NCI-H748 treated with DMSO at 0.1 percent for 48 hours (cell line): ENCODE measurements at places on chromosomes 4 and X.

DNA sequence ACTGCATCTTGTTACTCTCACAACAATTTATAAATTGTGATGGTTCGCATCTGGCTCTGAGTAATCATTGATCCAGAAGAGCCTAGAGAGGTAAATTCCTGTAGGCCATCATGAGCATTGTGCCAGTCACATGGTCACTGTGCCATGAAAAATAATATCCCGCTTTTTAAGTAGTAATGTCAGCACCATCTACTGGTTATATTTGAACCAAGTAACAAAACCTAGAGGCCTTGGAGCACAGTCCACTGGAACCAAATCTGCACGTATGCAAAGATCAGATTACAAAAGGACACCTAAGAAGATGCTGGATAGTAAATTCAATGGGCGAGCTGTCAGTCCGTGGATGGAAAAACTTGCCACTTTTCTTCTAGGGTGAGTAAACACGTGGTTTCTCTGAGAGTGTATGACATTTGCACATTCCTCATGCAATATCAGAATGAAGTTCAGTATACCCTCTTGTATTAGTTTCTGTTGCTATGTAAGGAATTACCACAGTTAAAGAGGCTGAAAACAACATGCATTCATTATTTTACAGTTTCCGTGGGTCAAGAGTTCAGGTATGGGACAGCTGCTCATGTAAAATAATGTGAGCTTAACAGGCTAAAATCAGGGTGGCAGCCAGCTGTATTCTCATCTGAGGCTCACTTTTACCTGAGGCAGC lies 26.8 kb downstream of the FAM114A1 start:
- DNase-seq = no peak

DNA sequence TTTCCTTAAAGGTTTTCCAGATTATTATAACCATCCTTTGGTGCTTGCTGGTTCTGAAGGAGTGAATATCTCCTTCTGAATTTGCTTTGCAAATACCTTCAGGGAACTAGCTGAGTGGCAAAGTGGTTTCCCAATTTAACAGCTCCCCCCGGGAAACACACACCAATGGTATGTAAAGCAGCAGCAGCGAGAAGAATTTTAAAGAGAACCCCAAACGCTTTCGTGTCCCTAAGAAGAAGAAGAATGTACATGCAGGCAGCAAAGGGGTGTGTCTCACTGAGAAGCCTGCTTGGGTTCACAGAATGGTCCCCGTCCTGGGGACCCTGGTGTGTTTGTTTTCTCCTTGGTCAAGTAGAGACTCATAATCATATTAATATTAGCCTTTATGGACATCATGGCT lies 4.2 kb upstream of the AKAP17A start:
- no peak for DNase-seq

- DNase-seq = no peak
These were observed 13.2 kb upstream of the SH3TC1 start for GRCh38 chr4:8185930-8186329.

GRCh38 chr4:180106997-180107396 lies 2136.2 kb upstream of the TENM3 start:
- DNase-seq = no peak

- no peak for DNase-seq
These were observed 88.1 kb upstream of the LCORL start for GRCh38 chr4:18109676-18110075.

- DNase-seq = no peak
These were observed 26.6 kb upstream of the AMELX start for GRCh38 chrX:11266573-11267003.

GRCh38 chr4:6111354-6111960 lies 88.9 kb downstream of the JAKMIP1 start:
- DNase-seq = no peak

DNA sequence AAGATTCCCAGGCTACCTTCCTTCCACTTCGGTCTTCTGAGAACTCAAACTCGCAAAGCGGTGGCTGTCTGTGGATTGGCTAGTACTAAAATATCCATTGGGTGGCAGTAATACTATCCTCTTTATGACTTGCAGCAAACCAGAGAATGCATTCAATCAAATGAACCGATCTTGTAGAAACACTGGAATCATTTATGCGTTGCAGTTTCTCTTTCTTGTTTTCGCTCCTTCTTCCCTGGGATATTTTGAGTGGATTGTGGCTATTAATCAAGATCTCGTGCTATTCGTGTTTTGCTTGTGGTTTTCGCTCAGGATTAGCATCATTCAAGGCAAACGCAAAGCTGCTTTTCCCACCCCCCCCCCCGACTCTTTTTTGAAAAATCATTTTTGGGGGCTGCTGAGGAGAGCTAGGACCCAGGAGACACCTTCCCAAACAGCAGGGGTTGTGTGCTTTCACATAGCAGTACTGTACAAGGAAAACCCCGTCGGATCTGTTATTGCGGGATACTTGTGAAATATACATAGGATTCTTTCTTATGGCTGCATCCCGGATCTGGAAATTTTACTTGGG lies at the start of gene IL1RAPL1:
TSS of gene IL1RAPL1 (plus strand) at position 466 of the 571 bp plus-strand sequence.
- DNase-seq = peak; percentile 79

DNA sequence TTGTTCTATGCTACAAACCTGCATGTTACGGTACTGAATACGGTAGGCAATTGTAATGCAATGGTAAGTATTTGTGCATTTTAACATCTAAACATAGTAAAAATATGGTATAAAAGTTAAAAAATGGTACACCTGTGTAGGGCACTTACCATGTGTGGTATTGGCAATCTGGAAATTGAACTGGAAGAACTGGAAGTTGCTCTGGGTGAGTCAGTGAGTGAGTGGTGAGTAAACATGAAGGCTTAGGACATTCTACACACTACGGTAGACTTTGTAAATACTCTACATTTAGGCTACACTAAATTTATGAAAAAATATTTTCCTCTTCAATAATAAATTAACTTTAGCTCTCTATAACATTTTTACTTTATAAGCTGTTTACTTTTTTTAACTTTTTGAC lies 78.9 kb downstream of the RRAGB start:
- DNase-seq = no peak

DNA sequence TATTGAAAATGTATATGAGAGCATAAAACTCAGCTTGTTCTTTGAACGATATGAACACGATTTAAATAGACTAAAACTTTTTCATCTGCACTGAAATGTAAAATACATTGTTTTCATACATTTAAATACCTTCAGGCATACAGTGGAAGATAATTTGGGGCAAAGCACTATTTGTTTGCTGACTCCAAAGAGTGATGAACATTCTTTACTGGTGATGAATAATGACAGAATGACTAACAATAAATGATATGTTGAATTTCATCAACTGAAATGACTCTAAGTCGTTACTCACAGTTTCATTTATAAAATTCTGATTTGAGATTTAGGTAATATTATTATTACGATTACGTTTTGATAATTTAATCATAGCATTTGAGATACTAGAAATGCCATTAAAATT lies 1160.1 kb downstream of the NLGN4X start:
- no peak for DNase-seq

- peak; percentile 67 for DNase-seq
These were observed 1196.7 kb downstream of the RAPGEF2 start for GRCh38 chr4:160299608-160300007.

GRCh38 chr4:151152028-151152427 lies 52.6 kb downstream of the RPS3A start:
- no peak for DNase-seq

GRCh38 chr4:115437739-115438138 lies 324.3 kb upstream of the NDST4 start:
- no peak for DNase-seq

- DNase-seq = no peak
These were observed 303.1 kb upstream of the GIMD1 start for GRCh38 chr4:106671716-106672115.

DNA sequence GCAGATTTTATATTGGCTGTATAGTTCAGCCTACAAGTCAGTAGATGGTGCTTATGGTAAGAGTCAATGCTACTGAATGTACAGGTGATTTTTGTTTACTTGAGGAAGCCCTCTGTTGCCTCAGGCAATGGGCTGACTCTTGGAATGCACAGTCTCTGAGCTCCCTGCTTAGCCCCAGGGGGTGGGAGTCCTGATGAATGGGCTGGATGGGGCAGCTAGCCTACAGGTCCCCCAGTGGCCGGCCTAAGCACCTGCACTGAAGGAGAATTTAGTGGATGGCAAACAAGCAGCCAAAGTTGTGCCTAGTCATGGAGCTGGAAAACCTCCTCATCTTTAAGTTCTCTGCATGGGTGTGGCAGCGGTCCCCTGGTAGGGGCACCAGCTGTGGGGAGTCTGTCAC lies 101.8 kb upstream of the CXorf51B start:
- DNase-seq = no peak

DNA sequence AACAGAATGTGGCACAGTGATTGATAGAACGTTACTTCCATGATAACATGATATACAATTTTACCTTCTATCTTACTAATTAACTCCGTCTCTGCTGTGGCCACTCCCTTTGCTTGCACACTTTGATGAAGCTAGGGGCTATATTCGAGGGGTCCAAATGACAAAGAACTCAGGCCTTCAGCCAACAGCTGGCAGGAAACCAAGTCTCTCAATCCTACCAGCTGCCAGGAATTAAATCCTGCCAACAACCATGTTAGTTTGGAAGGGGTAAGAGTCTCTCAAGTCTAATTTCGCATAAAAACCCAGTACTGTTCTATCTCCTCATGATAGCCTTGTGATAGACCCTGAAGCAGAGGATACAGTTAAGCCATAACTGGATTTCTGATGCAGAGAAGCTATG lies 1122.9 kb upstream of the PCDH10 start:
- no peak for DNase-seq

DNA sequence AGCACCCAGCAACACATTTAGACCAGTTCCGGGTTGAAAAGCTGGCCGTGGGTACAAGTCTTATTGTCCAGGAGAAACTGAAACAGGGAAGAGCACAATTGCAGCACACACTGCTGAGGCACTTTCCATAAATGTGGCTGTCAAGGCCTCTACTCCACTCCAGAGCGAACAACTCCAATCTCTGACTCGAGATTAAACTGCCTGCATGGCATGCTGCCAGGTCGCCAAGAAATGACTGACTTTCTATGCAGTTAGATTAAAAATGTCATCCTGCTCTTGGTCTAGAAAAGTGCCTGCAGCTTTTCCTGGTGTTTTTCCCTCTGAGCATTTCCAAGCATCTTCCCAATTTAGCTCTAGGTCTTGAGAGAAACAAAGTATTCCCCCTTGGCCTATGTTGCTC lies 260.6 kb upstream of the EMCN start:
- DNase-seq = no peak

- no peak for DNase-seq
These were observed 53.2 kb downstream of the VGLL1 start for GRCh38 chrX:136585262-136585661.

- DNase-seq = no peak
These were observed 18.3 kb downstream of the AMER1 start for GRCh38 chrX:64186974-64187761.

DNA sequence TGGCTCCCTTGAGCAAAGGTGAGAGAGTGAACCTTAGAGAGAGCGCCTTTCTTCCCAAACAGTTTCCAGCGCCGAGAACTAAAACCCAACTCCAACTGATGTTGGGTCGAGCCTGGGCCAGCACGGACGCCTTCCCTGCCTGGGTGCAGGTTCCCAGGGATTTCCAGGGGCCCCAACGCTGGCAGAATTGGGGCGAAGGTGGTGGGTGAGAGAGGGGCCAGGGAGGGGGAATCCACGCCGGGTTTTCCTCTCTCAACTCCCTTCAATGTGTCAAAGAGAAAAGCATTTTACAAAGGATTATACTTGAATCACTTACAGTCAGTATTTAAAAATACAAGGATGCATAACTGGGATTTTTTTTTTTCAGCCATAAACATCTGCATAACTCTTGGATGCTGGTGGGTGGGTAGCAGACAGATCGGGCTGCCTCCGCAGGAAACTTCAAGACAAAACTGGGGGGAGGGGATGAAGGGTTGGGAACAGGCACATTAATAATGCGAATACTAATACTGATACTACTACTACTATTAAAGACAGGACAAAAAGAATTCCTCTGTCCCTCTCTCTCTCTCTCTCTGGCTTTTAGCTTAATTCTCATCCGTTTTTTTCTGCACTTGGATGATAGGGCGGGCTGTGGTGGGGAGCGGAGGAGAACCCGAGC lies 1.3 kb upstream of the ARX start:
- DNase-seq = no peak

DNA sequence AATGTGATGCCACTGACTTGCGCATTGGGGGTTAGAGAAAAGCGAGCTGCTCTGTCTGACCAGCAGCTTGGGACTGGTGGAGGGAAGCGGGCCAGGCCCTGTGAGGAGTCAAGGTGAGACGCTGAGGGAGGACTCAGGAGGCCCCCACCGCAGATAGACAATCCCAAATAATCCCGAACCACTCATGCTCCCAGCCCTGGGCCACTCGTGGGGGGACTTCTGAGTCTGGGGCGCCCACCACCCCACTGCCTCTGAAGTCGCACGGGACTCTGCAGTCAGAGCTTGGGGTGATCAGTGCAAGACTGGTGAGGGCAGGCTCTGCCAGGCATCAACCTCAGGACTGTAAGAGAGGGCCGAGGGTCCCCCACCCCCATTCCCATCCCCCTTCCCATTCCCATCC lies 6.9 kb downstream of the MAGEA4 start:
- DNase-seq = no peak

- DNase-seq = no peak
These were observed 102.4 kb downstream of the ADGRA3 start for GRCh38 chr4:22413471-22413870.

GRCh38 chr4:183289688-183290087 lies 30.4 kb downstream of the CLDN22 start:
- no peak for DNase-seq

GRCh38 chrX:10125248-10125615 lies 31.5 kb upstream of the CLCN4 start:
- DNase-seq = no peak

GRCh38 chr4:25844961-25845712 lies 17.7 kb downstream of the SEL1L3 start:
- no peak for DNase-seq

DNA sequence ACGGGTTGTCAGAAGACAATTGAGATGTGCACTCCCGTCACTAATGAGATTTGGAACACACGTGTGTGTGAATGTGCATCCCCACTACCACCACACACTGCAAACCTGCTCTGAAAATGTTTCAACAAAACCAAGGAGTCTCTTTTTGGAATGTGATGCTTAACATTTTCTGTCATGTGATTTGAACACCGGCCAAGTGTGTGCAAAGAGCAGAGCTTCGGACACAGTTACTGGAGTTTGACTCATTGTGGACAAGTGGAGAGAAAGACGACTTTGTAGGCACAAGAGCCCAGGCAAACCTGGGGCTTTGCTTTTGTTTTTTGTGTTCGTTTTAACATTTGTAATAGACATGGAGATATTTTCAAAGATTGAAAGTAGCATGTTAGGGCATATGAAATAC lies 49.2 kb downstream of the CCKAR start:
- DNase-seq = no peak

- no peak for DNase-seq
These were observed 2366.3 kb downstream of the PCDH7 start for GRCh38 chr4:33086331-33086925.

GRCh38 chr4:146342600-146343192 lies 128.4 kb downstream of the REELD1 start:
- peak; percentile 4 for DNase-seq

DNA sequence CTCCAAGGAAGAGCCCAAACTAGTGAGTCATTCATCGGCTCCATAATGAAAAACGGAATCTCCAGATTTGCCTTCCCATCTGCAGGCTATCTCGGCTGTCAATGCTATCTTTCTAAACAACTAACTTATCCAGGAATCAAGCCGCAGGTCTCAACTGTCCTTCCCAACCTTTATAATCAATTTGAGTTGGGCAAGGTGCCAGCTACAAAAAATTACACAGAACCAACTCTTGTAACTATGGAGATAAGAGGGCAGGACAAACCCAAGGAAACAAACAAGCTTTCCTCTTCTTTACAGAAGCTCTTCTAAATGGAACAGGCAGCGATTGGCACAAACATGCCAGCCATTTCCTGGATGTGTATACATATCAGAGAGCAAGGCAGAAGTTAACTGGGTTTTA lies 61.2 kb upstream of the RAI2 start:
- peak; percentile 57 for DNase-seq
